Anterior cingulate cortex (tissue), 58 donors: ENCODE measurements at places on chromosomes 11 and 22.

GRCh38 chr11:86955361-86956120 is at the start of gene FZD4:
Gene FZD4 (minus strand): TSS chr11:86955395. CDS start chr11:86955085, 310 bp downstream.
- peak; percentile 33 for DNase-seq

DNA sequence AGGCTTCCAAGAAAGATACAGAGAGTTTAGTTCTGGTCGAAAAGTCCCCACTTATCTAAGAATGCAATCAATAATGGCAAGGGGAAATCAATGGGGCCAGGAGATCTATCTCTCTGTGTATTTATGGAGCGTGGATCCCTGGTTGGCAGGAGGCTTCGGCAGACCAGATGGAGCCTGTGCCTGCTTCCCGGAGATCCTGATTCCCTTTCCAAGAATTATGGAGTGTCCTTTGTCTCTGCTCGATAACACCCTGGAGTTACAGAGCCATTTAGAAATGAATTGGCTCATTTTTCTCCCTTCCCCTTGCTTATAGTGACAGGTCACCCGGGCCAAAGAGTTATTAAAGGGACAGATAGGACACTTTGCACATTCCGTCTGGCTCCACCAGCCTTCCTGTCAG is 92.4 kb downstream of the ISX start:
- no peak for DNase-seq

DNA sequence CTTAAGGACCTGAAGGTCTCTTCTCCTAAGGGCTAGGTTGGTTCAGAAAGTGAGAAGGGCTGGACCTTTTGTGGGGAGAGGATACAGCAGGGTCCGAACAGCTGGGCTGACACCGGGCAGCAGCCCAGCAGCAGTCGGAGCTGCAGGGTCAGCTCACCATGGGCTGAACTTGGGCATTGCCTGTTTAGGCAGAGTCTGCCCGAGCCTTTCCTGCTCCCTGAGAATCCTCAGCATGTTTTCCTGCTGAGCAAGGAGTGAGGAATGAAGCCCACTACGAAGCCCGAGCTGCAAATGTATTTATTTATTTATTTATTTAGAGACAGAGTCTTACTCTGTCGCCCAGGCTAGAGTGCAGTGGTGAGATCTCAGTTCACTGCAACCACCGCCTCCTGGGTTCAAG is 83.9 kb downstream of the PTPRJ start:
- no peak for DNase-seq

DNA sequence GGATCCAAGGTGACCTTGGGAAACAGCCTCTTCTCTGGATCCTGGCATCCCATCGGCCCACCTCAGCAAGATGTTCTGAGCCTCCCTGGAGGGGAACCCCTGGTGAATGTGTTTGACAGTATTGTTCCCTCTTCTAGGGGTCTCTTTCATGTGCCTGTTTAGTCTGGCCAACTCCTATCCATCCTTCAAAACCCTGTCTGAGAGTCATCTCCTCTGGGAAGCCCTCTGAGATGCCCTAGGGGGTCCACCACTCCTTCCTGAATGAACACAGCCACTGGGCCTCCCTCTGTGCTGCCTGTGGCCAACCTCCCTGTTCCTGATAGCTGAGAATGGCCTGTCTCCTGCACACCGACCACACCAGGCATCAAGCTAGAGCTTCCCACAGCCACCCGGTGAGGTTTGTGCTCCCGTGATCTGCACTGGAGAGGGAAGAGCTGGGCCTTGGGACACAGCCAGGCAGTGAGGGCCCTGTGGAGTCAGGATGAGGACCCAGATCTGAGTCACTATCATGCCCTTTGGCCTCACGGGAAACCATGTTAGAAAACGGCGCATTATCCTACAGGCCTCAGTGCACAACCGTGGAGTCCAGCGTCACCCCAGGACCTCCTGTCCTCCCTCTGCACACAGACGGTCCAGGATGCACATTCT is 8.8 kb downstream of the WNT7B start:
- no peak for DNase-seq

DNA sequence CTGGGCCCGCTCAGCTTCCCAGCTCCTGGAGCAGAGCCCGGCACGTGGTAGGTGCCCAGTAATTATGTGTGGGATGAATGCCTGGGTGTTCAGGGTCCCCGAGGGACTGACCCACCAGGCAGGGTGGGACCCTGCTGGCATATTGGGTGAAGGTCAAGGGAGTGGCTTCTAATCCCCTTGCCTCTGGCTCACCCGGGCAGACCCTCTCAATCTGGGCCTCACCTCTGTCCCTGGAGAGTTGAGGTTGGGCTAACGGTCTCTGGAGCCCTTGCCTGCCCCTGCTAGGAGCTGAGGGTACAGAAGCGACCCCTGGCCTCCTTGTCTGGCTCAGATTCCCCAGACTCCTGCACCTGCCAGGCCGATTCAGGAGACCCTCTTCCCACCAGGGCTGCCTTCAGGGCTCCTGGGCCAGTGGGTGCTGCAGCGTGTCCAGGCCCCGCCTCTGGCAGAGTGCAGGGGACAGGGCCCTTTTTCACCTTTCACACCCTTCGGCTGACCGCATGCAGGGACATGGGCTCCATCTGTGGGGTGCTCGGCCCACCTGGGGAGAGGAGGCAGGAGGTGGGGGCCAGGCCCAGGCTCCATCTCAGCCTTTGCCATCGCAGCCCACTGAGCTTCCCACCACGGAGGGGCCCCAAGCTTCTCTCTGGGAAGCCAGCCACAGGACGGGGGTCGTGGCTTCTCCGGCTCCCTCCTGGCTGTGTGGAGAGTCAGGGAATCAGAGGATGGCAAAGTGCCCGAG is 3.8 kb upstream of the CTSD start:
- no peak for DNase-seq

- DNase-seq = no peak
These were observed 667 bp downstream of the ACCS start for GRCh38 chr11:44066732-44067141.

GRCh38 chr11:129722529-129722928 is 93.1 kb upstream of the TMEM45B start:
- DNase-seq = no peak

DNA sequence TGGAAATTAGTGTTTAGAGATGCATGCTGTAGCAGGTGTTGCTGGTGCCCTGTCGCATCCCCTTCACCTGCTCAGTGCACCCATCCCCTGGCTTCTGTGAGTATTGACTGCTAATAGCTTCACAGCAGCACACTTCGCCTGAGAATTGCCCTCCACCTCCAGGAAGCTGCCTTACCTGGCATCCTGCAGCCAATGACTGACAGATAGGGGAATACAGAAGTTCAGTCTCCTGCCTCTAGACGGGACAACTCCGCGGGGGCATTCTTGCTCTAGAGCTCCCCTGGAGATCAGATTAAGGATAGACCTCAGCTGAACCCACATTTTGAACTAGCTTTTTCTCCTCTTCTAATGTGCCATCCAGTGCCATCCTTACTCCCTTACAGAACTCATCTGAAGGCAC is 9.3 kb upstream of the CD3E start:
- no peak for DNase-seq

DNA sequence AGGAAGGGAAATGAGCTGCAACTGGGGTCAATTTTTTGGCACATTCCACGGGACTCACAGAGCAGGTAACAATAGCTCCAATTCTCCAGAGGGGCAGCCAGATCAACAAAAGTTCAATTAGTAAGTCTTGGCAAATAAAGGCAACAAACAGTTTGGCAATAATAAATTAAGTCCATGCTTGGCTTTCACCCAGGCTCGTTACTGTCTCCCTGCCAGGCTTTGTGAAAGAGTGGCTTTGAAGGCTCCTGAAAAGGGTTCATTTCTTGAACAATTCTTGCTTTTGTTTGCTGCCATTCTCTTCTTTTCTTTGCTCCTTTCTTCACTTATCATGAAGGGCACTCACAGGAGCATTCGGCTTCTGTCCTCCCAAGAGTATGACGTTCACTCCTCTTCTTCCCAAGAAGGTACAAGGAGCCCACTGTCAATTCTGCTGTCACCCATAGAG is 123.3 kb downstream of the APIP start:
- DNase-seq = no peak
